ENCODE measurements at places on chromosomes 3 and 15.

DNA sequence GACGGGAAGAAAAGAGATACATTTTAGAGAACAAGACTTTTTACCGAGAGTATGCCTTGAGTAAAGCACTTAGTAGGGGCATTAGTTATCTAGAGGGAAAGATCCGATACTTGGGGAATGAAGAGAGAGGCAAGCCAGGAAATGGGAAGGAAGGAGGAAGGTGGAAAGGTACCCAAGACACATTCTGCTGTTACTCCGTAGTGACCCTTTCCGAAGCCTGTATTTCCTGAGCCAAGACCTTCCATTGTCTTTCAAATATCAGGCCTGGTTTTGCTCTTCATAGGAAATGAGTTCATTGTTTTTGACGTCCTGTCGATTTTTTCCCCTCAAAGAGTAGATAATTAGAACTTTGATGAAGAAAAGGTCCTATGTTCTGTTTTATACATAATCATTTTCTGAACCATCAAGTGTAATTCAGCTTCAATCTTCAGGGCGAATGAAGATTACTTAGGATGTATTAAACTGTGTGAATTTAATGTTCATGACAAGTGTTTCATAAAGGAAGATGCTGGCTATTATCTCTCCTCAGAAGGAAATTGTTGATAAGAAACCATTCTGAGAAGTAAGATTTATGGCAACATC, 95.7 kb downstream of the PPM1L start:
- DNase-seq, result no peak

- no peak for DNase-seq
These were observed 212.9 kb downstream of the CD47 start for GRCh38 chr3:107877936-107878335.

DNA sequence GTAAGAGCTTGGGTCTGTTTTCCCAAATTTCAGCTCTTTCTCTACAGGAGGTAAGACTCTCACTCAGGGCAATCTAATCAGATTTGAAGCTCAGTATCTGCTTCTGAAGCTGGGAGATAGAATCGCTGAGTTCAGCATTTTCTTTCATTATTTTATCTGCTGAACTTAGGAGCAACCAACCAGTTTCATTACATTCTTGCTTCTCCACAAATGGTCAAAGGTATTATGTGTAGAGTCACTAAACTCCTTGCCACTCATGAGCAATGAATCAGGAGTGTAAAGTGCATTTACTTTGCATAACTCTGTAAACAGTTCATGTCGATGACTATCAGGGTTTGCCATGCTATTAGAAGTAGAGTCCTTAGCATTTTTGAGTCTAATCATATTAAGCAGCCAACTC, 249.4 kb downstream of the CHL1 start:
- no peak for DNase-seq

GRCh38 chr15:53129121-53129904, 339.2 kb upstream of the ONECUT1 start:
- DNase-seq, result no peak

DNA sequence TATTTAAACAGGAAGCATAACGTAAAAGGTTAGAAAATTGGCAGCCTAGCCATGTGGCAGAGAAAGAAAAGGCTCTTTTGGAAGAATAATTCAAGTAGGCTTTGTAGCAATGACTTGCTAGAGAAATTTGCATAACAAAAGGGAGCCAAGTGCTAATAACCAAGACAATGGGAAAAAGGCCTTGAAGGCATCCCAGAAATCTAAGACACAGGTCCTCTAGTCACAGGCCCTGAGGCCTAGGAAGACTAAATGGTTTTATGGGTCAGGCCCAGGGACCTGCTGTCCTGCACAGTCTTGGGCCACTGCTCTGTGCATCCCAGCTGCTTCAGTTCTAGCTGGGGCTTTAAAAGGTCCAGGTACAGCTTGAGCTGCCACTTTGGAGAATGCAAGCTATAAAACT, 78.5 kb downstream of the FGF7 start:
- DNase-seq, result no peak

GRCh38 chr15:66924889-66925288, 140.5 kb upstream of the SMAD3 start:
- DNase-seq, result no peak

- no peak for DNase-seq
These were observed 302.8 kb upstream of the TBC1D5 start for GRCh38 chr3:18044971-18045880.

- DNase-seq, result no peak
These were observed 6.4 kb downstream of the PFN2 start for GRCh38 chr3:149964291-149964690.

- no peak for DNase-seq
These were observed 490 bp upstream of the ALAS1 start for GRCh38 chr3:52197499-52197841.

GRCh38 chr3:176867681-176868663, 329.3 kb downstream of the TBL1XR1 start:
- peak; percentile 73 for DNase-seq

DNA sequence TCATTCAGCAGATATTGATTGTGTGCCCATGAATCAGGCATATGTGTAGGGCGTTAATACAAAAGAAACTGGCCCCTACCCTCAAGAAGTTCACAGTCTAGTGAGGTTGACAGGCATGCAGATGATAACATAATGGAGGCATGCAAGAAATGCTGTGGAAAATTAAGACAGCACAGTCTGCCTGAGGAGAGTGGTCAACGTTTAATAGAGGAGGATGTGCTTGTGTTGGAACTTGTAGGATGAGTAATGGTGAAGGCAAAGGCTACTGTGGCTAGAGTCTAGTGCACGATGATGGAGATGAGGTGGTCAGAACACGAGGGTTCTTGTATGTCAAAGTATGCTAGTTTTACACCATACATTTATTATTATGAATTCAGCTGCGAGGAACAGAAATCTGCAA, 295.7 kb downstream of the SOX2 start:
- DNase-seq, result no peak

- no peak for DNase-seq
These were observed 144.3 kb downstream of the TNIK start for GRCh38 chr3:171315919-171316318.

GRCh38 chr3:156102267-156102931, 18.0 kb upstream of the KCNAB1 start:
- DNase-seq, result no peak

DNA sequence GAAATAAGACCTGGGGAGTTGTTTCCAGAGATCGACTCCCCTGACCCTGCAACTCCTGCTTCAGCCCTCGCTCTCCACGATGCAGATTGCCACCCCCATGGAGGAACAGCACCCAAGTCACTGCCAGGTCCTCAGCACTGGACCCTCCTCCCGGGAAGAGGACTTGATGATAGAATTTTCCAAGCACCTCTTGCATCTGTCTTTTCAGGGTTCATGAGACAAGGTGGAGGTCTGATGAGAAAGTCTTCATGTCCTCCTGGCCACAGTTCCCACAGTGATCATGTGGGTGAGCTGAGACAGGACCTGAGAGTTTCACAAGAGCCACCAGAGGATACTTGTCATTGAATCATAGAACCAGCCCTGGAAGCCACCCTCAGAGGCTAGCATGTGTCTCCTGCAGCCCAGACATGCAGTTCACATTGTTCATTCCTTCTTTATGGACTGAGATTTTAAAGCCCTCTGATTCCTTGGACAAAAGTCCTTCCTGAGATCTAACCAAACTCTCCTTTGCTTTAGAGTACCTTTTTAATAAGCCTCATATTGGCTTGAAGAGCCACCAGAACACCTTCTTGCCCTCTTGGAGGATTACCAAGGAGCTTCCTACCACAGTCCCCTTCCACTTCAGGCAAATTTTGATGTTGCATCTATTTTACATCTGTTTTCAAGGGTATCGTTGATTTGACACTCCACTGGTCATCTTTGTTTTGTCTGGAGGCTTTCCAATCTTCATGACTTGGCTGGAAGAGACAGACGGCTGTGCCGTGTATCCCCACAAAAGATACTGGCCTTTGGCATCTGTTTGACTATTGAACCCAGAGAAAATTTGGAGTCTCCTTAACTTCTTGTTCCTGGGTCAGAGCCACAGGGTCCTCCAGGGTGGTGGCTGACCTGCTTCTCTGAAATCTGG, 224.8 kb upstream of the BHLHE40 start:
- no peak for DNase-seq

DNA sequence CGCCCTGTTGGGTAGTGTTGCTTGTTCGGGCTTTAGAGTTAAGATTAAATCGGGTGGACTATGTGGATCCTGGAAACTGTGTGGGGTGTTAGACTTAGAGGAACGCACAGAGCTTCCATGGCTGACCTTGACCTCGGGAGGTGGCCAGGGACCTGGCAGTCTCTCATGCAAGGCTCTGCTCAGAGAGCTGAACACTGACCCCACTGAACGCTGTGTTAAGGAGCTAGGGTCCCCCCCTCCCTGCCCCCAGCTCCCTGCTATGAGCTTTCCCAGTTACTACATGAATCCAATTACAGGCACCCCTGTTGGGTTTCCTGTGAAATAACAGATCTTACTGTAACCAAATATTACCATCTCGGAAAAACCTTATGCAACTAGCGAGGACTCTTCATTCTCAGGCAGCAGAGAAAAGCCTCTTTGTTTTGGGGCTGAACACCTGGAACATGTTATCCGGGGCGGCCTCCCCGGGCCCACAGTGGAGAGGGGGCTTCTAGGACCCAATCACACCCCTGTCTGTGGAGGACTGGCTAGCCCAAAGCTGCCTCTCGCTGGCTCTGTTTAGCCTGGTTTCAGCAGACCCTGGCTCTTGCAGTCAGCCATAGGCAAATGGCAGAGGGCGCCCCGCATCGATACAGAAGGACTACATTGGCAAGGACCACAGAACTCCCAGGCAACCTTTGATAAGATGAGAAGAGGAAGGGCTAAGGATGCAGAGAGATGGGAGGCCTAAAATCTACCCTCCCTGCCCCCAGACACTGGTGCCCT, 25.8 kb upstream of the ALDH1A3 start:
- no peak for DNase-seq

DNA sequence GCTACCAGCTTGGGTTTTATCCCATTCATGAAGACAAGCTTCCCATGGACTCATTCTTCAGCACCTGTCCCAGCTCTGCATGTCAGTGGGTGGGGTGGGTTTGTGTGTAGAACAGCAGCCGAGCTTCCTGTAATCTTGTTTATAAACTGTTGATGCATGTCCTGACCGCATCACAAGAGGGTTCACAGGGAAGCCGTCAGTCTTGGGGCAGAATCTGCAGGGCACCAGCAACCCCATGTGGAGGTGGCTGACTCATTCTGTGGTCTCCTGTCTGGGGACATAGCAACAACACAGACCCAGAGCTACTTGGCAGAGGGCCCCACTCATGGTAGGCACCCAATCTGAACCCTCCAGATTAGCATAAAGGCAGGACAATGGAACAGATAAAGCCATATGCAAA, 35.6 kb downstream of the DAPK2 start:
- DNase-seq, result no peak

GRCh38 chr3:153165261-153165681, 3.2 kb downstream of the RAP2B start:
- DNase-seq, result no peak

- DNase-seq, result no peak
These were observed 163.0 kb downstream of the TBC1D5 start for GRCh38 chr3:17579289-17580031.

- DNase-seq, result no peak
These were observed 17.8 kb downstream of the CEP19 start for GRCh38 chr3:196694202-196694638.

- no peak for DNase-seq
These were observed 50.1 kb upstream of the CRTC3 start for GRCh38 chr15:90479656-90480055.

- DNase-seq, result no peak
These were observed 241.7 kb downstream of the FEZF2 start for GRCh38 chr3:62131620-62132019.

DNA sequence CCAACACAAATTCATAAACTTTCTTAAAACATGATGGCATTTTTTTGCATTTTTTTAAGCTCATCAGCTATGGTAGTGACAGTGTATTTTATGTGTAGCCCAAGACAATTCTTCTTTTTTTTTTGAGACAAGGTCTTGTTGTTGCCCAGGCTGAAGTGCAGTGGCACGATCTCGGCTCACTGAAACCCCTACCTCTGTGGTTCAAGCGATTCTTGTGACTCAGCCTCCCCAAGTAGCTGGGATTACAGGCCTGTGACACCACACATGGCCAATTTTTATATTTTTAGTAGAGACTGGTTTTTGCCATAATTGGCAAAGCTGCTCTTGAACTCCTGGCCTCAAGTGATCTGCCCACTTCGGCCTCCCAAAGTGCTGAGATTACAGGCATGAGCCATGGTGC, 17.3 kb upstream of the USP50 start:
- DNase-seq, result no peak
